Tibial nerve (tissue), 4 donors: ENCODE measurements at places on chromosomes 5 and 9.

- no peak for DNase-seq
Observed at GRCh38 chr5:142551338-142552067, 134.4 kb downstream of the FGF1 start.

DNA sequence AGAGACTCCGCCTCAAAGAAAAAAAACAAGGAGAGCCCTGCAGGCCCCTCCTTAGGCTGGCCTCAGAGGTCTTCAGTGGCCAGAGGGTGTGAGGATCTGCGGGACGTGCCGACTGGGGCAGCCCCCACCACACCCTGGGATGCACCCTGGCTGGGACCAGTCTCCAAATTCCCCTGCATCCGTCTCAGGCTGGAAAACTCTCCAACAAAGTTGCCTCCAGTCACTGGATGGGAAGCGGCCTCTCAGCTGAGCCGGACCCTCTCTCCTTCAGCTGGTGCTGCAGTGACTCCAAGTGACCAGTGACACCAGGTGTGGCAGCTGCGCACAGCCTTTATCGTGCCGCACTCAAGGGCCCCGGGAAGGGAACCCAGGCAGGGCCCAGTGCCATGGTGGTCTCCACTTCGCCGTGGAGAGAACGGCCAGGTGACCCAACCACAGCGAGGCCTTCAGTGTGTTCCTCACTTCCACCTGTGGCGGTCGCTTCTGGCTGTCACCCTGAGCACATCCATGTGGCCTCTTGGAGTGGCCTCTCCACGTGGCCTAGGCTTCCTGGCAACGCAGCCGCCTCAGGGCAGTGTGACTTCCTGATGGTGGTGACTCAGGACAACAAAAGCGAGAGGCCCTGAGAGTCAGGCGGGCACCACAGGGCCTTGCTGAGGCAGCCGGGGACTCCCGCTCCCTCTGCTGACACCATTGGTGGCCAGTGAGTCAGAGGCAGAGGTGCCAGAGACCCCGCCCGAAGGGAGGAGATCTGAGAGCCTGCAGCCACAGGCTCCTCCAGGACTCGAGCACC, 19.3 kb upstream of the CAMSAP1 start:
- no peak for DNase-seq

- DNase-seq: no peak
Observed at GRCh38 chr9:136665111-136665703, 2.5 kb downstream of the EGFL7 start.

DNA sequence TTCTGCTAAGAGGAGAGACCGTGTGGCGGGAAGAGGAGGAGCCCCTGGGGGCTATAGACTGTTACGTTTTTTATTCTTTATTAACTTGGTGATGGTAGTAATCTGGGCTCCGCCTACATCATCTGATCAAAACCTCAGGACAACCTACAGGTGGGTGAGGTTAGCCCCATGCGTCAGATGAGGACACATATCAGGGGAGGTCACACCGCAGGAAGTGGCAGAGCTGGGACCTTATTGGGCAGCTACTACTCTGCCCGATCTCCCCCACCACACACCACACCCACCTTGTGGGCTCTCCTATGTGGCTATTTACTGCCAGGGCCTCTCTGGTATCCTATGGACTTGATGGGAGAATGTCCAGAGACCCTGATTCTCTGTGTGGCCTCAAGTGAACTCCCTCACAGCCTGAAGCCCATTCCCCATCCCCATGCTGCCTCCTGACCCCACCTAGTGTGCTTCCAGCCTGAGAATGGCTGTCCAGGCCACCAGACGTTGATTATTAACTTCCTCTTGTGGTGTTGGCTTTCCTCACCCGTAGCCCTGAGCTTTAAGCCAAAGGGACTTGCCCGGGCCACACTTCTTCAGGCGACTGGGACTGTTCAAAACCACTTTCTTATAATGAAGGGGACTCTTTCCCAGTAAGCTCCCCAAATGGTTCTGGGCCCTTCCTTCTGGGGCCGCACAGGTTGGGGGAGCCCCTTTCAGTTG, 8.2 kb downstream of the UNC5A start:
- DNase-seq: no peak

GRCh38 chr9:124496075-124496449, 11.1 kb downstream of the NR5A1 start:
- DNase-seq: no peak

- DNase-seq: no peak
Observed at GRCh38 chr5:75363111-75363510, 26.1 kb downstream of the HMGCR start.

GRCh38 chr5:180070756-180071530, 616 bp downstream of the RNF130 start:
- no peak for DNase-seq

DNA sequence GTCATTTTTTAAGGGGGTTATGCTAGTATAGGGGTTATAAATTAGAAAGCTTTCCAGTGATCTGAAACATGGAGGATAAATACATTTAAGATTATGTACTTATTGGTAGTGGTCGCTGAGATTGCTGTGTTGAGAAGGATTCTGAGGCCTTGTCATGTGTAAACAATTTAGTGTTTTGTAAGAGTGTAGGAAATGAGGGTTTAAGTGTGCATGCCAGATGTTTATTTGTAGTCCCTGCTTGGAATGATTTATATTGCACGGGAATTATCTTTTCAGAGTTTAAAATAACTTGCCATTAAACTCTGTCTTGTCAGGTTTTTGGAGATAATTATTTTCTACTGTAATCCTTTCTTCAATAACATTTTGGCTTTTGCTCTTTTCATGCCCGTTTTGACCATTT, 19.4 kb downstream of the ZNF618 start:
- DNase-seq: no peak

- DNase-seq: no peak
Observed at GRCh38 chr5:53503562-53504218, 23.3 kb downstream of the FST start.

DNA sequence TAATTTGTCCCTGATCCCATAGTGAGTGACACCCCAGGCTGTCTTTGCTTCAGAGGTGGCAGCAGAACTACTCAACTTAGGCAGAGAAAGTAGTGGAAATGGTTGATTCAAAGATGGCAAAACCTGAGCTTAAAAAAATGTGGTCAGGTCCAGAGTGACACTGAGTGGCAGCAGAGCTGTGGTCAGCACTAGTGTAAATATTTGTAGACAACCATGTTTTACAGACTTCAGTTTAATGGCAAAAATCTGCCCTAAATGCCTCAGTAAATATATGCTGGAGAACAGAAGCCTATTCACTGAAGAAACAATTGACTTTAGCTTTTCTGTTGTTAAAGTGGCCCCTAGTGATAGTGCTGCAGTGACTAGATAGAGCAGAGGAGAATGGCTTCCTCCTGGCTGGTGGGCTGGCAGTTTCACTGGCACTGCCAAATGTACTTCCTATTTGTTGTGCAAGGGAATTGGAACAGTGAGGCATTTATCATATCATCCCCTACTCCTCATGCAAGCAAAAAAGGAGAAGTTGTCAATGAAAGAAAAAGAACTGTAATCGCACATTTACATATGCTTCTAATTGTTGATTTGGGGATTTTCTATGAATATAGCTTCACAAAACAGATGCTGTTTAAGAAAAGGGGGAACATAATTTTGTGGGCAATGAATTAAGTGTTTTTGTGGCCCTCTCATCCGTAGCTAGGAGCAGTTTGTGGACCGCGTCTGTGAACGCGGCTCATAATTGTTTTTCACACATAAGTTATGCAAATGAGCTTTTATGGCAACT, 12.0 kb downstream of the PBX3 start:
- DNase-seq: no peak

DNA sequence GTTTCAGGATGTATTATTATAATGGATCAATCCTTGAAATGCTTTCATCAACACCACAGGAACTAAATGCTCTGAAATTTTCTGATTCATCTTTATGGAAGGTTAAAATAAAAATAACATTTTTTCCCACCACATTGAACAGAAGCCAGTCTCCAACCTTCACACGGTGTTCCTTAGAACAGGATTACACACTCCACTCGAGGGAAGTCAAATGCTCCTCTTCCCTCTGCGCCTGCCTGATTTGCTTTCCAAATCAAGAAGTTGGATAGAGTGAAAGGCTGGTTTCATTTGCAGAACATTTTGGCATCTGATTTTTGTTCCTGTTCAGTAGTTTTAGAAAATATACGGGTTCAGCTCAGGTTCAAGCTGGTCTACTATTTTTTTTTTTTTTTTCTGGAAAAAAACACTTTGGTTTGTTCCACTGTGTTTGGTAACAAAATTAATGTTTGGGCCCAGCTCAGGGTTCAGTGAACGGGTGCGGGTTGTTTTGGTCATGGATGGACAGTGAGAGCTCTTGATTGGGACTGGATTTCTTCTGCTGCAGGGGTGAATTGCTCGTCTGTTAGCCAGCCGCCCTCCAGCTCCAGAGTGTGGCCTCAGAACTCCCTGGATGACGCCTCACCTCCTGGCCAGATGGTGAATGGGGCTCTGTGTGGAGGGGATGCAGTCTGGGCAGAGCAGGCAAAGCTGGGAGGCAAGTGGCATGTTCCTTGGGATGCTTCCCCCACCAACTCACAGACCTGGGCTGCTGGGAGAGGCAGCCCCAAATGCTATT, 82.4 kb upstream of the STC2 start:
- no peak for DNase-seq

DNA sequence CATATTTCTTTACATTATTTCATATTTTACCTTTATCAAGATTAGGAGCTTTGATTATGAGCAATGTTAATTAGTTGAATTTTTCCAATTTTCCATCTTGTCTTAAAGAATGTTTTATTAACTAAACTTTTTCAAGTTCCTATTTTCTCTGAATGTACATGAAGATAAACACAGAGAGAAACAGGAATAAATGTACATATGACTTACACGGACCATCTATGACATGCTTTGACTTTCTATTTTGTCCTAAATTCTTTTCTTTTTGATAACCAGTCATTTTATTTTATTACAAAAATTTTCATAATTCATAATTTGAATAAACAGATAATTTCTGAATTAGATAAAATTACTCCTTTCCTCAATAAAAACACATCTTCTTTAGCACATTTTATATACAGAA, 1038.8 kb upstream of the ARRDC3 start:
- DNase-seq: no peak

- DNase-seq: no peak
Observed at GRCh38 chr5:5089895-5090649, 50.1 kb upstream of the ADAMTS16 start.

- DNase-seq: no peak
Observed at GRCh38 chr9:6944093-6944551, 186.3 kb downstream of the KDM4C start.

GRCh38 chr5:82639393-82640144, 361.4 kb upstream of the RPS23 start:
- DNase-seq: no peak

GRCh38 chr5:149917073-149917676, 27.4 kb downstream of the PDE6A start:
- no peak for DNase-seq

- DNase-seq: no peak
Observed at GRCh38 chr9:133954862-133955529, 37.1 kb downstream of the VAV2 start.

DNA sequence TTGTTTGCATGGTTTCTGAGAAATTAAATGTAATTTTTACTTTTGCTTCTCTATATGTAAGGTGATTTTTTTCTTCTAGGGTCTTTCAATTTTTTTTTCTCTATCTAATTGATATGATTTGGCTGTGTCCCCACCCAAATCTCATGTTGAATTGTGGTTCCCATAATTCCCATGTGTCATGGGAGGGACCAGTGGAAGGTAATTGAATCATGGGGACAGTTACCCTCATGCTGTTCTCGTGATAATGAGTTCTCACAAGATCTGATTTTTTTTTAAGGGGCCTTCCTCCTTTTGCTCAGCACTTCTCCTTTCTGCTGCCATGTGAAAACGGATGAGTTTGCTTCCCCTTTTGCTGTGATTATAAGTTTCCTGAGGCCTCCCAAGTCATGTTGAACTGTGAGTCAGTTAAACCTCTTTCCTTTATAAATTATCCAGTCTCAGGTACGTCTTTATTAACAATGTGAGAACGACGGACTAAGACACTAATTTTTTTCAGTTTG, 150.8 kb downstream of the MTRR start:
- no peak for DNase-seq

GRCh38 chr9:84691634-84692033, 22.1 kb downstream of the NTRK2 start:
- no peak for DNase-seq

DNA sequence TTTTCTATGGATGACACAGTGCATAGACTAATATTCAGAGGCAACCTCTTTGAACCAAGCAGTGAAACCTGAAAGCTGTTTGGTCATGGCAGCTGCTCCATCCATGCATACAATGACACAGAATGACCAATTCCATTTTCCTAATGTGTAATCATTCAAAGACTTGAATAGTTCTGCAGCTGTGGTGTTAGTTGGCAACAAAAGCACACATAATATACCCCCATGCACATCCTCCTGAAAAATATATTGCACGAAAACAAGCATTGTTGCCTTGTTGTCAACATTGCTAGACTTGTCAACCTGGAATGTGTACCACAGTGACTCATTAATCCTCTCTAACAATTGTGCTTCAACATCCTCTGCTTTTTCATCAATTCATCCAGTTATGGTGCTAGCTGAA, 71.0 kb upstream of the SEMA6A start:
- no peak for DNase-seq

GRCh38 chr5:62547945-62548630, 30.5 kb upstream of the LRRC70 start:
- no peak for DNase-seq

DNA sequence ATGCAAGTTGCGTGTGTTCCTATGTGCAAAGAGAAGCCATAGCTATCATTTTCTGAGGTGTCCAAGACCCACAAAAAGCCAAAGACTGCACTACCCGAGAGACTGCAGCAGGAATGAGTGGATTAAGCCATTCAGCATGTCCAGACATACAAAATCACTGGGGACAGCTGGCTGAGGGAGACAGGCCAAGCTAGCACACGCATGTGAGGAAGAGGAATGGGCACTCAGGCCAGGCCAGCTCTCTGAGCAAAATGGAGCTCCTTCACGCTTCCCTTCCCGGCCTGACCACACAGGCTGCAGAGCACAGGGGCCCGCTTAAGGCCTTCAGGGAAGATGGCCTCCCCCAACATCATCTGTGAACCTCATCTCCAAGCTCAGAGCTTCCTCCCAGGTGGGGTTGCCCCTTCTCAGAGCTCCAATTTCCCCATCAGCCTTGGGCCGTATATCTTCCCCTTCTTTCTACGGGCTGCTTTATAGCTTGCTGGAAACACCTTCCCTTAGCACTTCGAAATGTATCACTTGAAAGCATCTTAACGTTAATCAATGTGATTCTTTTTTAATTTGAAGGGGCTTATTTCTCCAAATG, 8.4 kb downstream of the DCANP1 start:
- DNase-seq: no peak

DNA sequence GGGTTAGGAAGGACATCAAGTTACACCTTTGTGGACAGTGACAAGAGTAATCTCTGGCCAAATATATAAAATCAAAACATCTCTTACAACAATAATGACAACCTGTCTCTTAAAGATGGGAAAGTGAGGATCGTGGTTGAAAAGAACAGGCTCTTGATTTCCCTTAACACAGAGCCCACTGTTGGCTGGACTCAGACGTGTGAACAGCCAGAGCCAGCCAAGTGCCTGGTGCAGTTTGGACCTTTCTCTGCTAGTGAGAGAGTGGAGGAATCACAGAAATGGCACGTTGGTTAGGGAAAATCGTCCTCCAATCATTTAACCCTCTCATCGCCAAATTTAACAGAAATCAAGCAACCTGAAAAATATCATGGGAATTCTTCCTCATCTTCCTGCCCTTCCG, 131.3 kb downstream of the GNA14 start:
- no peak for DNase-seq
